ENCODE measurements at places on chromosomes 2 and 18.

DNA sequence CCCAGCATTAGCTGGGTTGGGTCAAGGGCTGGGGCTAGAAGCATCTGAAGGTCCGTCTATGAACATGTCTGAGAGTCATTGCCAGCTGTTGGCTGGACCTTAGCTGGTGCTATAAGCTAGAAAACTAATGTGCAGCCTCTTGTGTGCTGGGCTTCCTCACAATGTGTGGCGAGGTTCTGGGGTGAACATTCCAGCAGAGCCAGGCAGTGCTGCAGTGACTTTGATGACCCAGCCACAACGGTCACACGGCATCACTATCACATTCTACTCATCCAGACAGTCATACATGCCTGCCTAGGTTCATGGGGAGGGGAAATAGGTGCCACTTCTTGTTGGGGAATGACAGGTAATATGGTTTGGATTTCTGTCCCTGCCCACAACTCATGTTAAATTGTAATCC, 260.5 kb downstream of the CYP26B1 start:
- DNase-seq, result no peak

DNA sequence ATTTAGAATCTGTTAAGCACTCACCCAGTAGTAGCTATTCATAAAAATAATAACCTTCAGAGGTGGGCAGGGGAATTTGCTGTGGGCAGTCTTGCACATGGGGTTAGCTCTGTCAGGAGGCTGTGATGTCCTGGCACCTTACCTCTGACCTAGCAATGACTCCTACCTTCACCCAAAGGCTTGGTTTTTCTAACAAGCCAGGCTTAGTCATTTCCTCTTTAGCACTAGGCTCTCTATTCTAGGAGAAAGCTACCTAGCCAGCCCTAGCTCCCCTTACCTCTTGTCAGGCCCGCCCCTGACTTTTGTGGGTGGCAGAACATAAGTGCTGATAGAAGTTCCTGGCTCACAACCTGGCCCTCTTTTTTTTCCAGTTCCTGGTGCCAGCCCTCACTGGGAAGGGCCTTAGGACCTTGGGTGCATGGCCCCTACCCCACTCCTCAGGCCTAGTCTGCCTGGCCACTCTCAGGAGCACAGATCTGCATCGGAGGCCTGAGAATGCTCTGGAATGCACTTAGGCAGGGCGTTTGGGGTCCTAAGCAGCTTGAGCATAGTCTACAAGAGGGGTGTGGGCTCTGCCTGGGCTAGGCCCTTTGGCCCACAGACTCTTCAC, 17.7 kb downstream of the CPLX4 start:
- no peak for DNase-seq

- no peak for DNase-seq
These were observed 91.5 kb upstream of the HS6ST1 start for GRCh38 chr2:128410035-128410757.

GRCh38 chr2:165667375-165667774, 126.7 kb downstream of the GALNT3 start:
- DNase-seq, result no peak
